Large intestine (tissue), 12 donors: ENCODE measurements at places on chromosomes 6 and 20. TPM values are rescaled to one million over a fixed set of nuclear protein-coding genes. Genes with fewer than 3 reads are reported as not detected.

DNA sequence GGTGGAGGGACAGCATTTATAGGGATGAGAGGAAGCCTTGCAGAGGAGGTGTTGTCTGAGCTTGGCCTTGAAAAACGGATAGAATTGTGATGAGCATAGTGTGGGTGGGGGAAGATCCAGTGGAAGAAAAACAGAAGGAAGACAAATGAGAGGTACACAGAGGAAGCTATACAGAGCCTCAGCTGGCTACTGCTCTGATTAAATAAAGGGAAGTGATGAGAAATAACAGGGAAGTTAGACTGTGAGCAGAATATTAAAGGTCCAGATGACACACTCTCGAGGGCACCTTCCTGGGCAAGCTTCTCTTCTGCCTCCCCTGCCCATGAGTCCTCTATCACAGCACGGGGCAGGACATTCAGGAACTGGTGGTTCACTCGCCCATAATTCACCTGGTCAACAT lies 182.3 kb downstream of the KIF16B start:
- no peak overlapping the region for H3K4me3 ChIP-seq
- no peak overlapping the region for H3K27ac ChIP-seq
- H3K4me1 ChIP-seq, result no peaks in the 10 kb centered on the region
- H3K36me3 ChIP-seq, result peaks cover 14% of the 10 kb centered on the region

SUMO4 gene
- 0.52 TPM for polyA plus RNA-seq

RAB44 gene
- 0.04 TPM for polyA plus RNA-seq

LPA gene
- polyA plus RNA-seq, result 0.06 TPM

OOEP gene
- polyA plus RNA-seq, result 0.43 TPM
